ENCODE measurements at places on chromosomes 5 and 9.
A peak's percentile ranks its signal among the peaks of the same experiment; 100 is the strongest.

DNA sequence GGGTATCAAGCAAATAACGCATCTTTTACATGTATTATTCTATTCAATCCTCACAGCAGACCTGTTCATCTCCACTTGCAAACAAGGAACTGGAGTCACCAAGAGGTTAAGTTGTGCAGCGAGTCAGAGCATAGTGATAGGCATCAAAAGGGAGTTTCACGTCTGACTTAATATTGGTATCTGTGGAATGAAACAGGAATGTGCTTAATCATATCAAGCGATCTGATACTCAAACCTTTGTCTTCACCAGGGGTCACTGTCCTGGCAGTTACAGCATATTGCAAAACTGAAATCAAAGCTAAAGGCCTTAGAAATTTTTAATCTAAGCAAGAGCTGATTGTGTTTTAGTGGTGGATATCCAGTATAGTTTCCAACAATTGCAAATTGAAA is 271.6 kb downstream of the PLK2 start:
- DNase-seq: no peak

GRCh38 chr5:98772415-98773213 is 849 bp upstream of the RGMB start:
- peak; percentile 91 for DNase-seq

DNA sequence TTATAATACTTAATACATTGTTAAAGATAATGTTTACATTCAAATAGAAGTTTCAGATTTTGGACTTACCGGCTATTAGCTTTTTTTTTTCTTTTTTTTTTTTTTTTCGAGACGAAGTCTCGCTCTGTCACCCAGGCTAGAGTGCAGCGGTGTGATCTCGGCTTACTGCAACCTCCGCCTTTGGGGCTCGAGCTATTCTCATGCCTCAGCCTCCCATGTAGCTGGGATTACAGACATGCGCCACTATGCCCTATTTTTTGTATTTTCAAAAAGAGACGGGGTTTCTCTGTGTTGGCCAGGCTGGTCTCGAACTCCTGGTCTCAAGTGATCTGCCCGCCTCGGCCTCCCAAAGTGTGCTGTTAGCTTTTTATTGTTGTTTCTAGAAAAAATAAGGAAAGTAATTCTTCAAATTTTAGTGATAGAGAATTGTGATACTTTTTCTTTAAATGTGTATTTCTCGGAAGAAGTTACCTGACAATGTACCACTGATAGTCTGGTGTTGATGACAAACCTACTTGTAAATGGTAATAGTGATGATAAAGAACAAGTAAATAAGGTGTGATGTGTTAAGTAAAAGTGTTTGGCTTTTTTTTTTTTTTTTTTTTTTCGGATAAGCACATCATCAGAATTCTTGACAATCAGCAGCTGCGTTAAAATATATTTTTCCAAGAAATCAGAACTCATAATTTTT is 2.7 kb downstream of the CDC42SE2 start:
- no peak for DNase-seq

DNA sequence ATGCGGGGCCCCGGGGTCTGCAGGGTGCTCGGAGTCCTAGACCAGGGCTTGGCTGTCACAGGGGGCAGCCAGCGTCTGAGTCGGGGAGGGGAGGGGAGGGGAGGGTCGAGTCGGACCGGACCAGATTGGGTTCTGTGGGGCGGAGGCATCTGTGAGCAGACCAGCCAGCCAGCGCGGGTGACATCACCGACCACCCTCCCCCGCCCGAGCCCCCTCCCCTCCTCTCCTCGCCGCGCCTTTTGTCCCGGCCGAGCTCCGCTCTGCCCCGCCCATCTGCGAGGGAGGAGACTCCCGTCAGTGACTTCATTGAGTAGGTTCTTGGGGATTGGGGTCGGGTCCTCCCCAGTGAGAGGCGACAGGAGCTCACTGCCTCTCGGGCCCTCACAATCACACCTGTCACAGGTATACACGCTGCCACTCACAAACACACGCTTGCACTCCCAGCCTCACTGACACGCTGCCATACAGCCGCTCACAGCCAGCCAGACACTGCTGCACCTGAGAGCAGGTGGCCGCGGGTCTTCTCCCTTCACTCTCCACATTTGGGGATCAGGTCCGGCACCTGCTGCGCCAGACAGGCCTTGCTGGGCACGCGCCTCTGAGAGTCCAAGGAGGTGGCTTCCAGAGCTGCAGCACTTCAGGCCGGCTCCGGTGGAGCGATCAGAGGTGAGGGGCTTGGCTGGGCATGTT is 546 bp downstream of the DNAJB5 start:
- DNase-seq: peak; percentile 62
